ENCODE measurements at places on chromosomes 12 and 14. TPM values are rescaled to one million over a fixed set of nuclear protein-coding genes. Genes with fewer than 3 reads are reported as not detected.

DNA sequence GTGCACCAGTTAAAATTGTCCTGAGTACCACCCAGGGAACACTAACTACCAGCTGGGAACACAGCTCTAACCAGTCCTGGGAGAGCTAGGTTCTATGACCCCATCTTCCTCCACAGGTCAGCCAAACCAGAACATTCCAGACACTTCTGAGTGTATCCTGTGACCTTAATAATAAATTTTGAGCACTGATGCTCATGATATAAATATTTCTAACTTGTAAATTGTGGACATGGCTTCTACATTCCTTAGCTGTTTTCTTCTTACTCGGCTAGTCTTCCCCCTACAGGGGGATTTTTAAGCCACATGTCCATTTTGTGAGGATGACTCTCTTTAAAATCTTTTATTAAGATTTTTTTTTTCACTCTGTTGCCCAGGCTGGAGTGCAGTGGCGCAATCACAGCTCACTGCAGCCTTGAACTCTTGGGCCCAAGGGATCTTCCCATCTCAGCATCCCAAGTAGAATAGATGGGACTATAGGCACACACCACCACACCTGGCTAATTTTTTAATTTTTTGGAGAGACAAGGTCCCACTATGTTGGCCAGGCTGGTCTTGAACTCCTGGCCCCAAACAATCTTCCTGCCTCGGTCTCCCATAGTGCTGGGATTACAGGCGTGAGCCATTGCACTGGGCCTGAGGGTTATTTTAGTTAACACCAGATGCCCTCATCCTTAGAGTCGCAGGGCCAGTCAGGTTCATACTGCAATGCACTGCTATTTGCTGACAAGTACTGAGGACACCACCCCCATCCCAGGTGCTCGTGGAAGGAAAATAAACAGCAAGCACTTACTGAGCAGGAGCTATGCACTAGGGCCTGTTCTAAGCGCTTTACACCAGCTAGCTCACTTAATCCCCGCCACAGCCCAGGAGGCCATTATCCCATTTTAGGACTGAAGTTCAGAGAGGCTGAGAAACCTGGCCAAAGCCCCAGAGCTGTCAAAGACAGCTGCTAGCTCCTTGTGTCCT is 142.6 kb upstream of the NCOR2 start:
- no peak for DNase-seq

DNA sequence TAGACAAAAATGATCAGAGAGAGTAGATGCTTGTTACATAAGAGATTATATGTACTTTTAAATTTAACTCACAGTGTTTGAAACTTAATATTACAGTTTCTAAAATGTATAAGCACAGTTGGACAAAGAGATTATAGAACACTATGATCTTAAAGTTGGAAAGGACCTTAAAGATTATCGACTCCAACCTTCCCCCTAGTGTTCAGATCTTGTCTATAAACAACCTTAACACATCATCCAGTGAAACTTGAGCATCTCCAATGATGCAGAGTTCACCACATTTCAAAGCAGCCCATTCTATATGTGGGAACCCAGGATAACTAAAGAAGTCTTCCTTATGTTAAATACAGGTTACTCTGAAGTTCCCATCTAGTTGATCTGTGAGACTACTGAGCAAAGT is 480.8 kb downstream of the RMST start:
- no peak for DNase-seq

DNA sequence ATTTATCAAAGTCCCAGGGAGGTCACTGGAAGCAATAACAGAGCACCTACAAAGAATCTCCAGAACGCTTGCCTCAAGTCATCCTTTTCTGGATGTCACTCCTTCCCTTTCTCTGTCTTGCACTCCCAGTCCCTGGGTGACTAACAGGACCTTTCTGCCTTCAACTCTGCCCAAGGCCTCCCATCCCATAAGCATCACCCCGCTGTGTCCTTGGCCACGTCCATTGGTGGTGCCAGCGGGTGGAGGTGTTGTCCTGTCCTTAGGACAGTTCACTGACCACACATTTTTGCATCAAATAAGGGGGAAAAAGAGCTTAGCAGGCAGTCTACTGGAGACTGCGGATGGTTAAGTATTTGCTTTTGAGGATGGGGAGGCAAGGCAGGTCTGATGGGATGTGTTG is 23.6 kb upstream of the PLEK2 start:
- DNase-seq: no peak

GRCh38 chr12:95887311-95887710 is 28.6 kb downstream of the SNRPF start:
- no peak for DNase-seq

HOXC5 gene
- 0.64 TPM for polyA plus RNA-seq

- no peak for DNase-seq
These were observed 1.2 kb downstream of the SOX5 start for GRCh38 chr12:23948291-23948690.

DNA sequence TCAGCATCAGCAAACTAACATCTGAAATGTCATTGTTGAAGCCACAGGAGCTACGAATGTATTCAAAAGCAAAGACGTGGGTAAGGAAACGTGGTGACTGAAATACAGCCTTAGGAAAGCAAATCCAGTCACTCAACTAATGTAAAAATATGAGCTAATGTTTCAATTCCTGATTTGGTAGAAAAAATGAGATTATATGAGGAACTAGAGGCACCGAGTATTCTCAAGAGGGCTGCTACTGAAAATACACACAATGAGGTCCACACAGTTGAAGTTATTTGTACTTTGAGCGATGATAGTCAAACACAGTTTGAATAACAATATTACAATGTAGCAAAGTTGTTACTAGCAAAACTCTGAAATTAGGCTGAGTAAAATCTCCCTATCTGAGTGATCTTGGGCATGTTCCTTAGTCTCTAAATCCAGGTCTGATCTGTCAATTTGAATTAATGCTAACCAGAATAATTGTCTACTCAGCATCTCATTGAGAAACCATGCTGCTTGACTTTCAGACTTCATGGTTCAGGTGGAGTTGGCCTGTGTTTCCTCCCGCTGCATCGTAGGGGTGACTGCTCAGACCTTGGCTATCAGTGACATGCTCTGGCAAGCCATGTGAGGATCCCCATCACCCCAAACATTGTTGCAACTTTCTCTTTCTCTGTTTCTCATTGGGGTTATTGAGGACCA is 467.1 kb upstream of the SOX5 start:
- no peak for DNase-seq
